ENCODE measurements at places on chromosomes 12 and 14. TPM values are rescaled to one million over a fixed set of nuclear protein-coding genes. Genes with fewer than 3 reads are reported as not detected.

Gene TMEM63C
- total RNA-seq: not detected

DNA sequence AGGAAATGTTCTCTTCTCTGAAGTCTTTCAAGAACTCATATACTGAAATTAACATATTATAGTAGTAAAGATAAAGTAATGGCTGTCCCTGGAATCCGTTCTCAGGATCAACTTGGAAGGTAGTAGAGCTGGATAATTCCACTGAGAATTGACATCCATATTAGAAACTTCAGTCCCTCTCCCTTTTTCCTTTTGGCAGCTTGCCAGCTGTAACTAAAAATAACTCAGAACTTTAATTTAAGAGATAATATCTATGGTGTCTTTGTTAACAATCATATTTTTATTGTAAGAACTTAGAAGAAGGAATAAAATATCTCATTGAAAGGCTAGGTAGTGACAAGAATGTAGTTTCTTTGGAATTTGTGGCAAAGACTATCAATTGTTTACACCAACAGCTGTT lies 61.4 kb upstream of the PLEKHA5 start:
- H3K4me1 ChIP-seq: no peaks in the 10 kb centered on the region
- no peak overlapping the region for H3K4me3 ChIP-seq
- no peaks in the 10 kb centered on the region for H3K27me3 ChIP-seq

Gene VASH1
- total RNA-seq: 246 TPM

- peaks cover 14% of the 10 kb centered on the region for H3K4me1 ChIP-seq
- no peaks in the 10 kb centered on the region for H3K36me3 ChIP-seq
- DNase-seq: no peak
- H3K27ac ChIP-seq: no peak overlapping the region
These were observed 57.0 kb upstream of the PNMA1 start for GRCh38 chr14:73770977-73771847.

GRCh38 chr12:53626702-53627169 lies 554 bp upstream of the ATF7 start:
- no peak for DNase-seq
- H3K27ac ChIP-seq: no peak overlapping the region
- no peaks in the 10 kb centered on the region for H3K36me3 ChIP-seq
- peaks cover 29% of the 10 kb centered on the region for H3K4me1 ChIP-seq
- H3K4me3 ChIP-seq: peak overlapping the region; percentile 61

DNA sequence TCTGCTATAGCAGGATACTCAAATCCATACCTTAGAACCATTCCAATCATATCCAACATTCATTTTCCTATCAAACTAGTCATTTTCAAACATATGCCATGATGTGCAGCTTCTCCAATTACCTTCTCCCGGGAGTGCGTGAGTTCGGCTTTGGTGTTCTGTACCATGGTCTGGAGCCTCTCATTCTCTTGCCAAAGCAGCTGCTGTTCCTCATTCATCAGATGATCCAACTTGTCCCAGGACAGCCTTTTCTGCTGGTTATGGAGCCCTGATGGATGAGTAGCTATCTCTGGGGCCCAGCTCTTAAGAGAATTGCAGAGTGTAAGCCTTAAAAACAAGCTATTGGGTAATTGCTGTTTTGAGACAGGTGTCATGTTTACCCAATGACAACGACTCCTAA lies 71.1 kb upstream of the SAV1 start:
- peaks cover 15% of the 10 kb centered on the region for H3K36me3 ChIP-seq
- H3K27me3 ChIP-seq: no peaks in the 10 kb centered on the region
- peaks cover 22% of the 10 kb centered on the region for H3K4me1 ChIP-seq
- no peak overlapping the region for H3K27ac ChIP-seq

DNA sequence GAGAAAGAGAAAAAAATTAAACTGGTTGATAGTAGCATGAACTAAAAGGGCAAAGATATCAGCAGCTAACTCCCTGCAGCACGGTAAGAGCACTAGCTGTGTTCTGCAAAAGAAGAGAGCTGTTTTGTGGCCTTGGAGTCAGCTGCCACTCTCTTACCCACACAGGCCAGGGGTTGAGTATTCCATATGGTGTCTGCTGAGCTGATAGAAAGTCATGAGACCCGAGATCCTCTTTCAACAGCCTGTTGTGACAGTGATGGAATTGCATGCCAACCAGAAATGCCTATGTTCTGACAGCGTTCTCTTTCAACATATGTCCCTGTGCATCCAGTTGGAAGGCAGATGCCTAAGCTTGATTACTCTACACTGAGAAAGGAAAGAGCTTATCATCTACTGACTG lies 39.9 kb downstream of the TMTC1 start:
- H3K27ac ChIP-seq: no peak overlapping the region
- H3K4me1 ChIP-seq: peaks cover 19% of the 10 kb centered on the region
- DNase-seq: peak; percentile 39
- H3K27me3 ChIP-seq: no peaks in the 10 kb centered on the region
- no peak overlapping the region for H3K4me3 ChIP-seq

Gene SERPINA12
- not detected for total RNA-seq

DNA sequence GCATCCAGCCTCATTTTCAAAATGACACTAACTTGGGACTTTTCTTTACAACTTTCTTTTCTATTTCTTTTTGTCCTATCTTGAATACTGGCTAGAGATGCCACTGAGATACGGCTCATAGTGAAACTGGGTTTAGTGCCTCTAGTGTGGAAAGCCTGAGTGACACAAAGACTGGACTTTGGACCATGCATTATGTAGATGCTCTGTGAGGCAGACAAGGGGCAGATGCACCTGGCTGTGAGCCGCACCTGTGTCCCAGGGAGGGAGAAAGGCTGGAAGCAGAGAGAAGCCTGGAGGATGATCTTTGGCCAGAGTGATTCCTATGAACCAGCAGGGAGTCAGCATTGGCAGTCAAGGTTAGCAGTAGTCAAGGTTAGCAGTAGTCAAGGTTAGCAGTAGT lies 852.3 kb upstream of the TMEM132C start:
- H3K36me3 ChIP-seq: no peaks in the 10 kb centered on the region
- H3K4me1 ChIP-seq: no peaks in the 10 kb centered on the region
- no peak overlapping the region for H3K27ac ChIP-seq
- no peak overlapping the region for H3K4me3 ChIP-seq
- no peak for DNase-seq

Gene TMPRSS12
- not detected for total RNA-seq

DNA sequence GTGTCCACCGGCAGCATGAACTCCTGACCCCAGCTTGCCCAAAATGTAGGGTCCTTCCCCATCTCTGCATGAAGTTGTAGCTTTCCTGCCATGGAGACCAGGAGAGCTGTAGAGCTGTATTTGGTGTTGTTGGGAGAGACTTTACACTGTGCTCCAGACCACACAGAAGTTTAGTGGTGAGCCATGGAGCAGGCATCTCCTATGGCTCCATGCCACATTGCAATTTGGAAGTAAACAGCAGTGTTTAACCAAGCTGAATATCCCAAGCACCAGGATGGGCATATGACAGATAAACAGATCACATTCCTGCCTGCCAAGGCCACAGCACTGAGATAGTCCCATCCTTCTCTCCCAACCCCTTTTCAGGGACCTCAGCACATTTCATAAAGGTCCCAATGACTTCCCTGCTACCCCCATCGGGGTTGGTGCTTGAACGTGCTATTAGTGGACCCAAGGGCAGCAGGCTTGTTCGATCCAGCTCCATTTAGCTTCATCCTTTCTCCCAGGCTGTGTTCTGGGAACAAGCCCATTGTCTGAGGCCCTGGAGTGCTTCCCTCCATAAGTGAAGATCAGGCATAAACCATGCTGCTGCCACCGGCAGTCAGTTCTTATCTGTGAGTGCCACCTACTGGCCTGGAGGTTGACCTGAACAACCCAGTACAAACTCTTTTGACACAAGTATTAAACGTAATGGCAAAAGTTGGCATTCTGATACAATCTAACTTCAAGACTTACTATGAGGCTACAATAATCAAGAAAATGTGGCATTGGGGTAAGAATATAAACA lies 172.3 kb upstream of the ATXN7L3B start:
- H3K27ac ChIP-seq: no peak overlapping the region
- H3K27me3 ChIP-seq: no peaks in the 10 kb centered on the region
- H3K36me3 ChIP-seq: no peaks in the 10 kb centered on the region

Gene CNTN1
- 0.07 TPM for total RNA-seq

GRCh38 chr14:89881839-89882238 lies 72.7 kb downstream of the EFCAB11 start:
- H3K4me3 ChIP-seq: no peak overlapping the region
- DNase-seq: no peak
- H3K27ac ChIP-seq: no peak overlapping the region
- no peaks in the 10 kb centered on the region for H3K27me3 ChIP-seq

Gene OR4K14
- total RNA-seq: not detected

GRCh38 chr14:24744641-24745040 lies 110.7 kb upstream of the GZMB start:
- no peaks in the 10 kb centered on the region for H3K27me3 ChIP-seq
- H3K4me1 ChIP-seq: no peaks in the 10 kb centered on the region
- no peaks in the 10 kb centered on the region for H3K36me3 ChIP-seq
- no peak overlapping the region for H3K27ac ChIP-seq
- H3K4me3 ChIP-seq: no peak overlapping the region
- DNase-seq: no peak

- DNase-seq: no peak
- H3K27ac ChIP-seq: no peak overlapping the region
- H3K4me1 ChIP-seq: no peaks in the 10 kb centered on the region
- no peaks in the 10 kb centered on the region for H3K36me3 ChIP-seq
These were observed 86.5 kb downstream of the FLRT2 start for GRCh38 chr14:85616386-85616885.

- no peaks in the 10 kb centered on the region for H3K4me1 ChIP-seq
- H3K4me3 ChIP-seq: no peak overlapping the region
- H3K36me3 ChIP-seq: no peaks in the 10 kb centered on the region
- no peak for DNase-seq
- no peak overlapping the region for H3K27ac ChIP-seq
These were observed 8.6 kb upstream of the G2E3 start for GRCh38 chr14:30550335-30550734.

Gene NOXRED1
- total RNA-seq: 0.33 TPM

GRCh38 chr14:59753512-59753911 lies 117.1 kb downstream of the RTN1 start:
- no peaks in the 10 kb centered on the region for H3K36me3 ChIP-seq
- DNase-seq: no peak
- no peaks in the 10 kb centered on the region for H3K4me1 ChIP-seq
- H3K27ac ChIP-seq: no peak overlapping the region

- no peaks in the 10 kb centered on the region for H3K36me3 ChIP-seq
- no peak overlapping the region for H3K27ac ChIP-seq
- no peak overlapping the region for H3K4me3 ChIP-seq
- no peaks in the 10 kb centered on the region for H3K27me3 ChIP-seq
- no peak for DNase-seq
- no peaks in the 10 kb centered on the region for H3K4me1 ChIP-seq
These were observed 805.4 kb downstream of the VRK1 start for GRCh38 chr14:97602438-97603117.

- H3K4me3 ChIP-seq: no peak overlapping the region
- H3K36me3 ChIP-seq: no peaks in the 10 kb centered on the region
- DNase-seq: no peak
- no peak overlapping the region for H3K27ac ChIP-seq
- H3K27me3 ChIP-seq: peaks cover 3% of the 10 kb centered on the region
- no peaks in the 10 kb centered on the region for H3K4me1 ChIP-seq
These were observed 58.5 kb upstream of the DHRS4 start for GRCh38 chr14:23895053-23895419.

DNA sequence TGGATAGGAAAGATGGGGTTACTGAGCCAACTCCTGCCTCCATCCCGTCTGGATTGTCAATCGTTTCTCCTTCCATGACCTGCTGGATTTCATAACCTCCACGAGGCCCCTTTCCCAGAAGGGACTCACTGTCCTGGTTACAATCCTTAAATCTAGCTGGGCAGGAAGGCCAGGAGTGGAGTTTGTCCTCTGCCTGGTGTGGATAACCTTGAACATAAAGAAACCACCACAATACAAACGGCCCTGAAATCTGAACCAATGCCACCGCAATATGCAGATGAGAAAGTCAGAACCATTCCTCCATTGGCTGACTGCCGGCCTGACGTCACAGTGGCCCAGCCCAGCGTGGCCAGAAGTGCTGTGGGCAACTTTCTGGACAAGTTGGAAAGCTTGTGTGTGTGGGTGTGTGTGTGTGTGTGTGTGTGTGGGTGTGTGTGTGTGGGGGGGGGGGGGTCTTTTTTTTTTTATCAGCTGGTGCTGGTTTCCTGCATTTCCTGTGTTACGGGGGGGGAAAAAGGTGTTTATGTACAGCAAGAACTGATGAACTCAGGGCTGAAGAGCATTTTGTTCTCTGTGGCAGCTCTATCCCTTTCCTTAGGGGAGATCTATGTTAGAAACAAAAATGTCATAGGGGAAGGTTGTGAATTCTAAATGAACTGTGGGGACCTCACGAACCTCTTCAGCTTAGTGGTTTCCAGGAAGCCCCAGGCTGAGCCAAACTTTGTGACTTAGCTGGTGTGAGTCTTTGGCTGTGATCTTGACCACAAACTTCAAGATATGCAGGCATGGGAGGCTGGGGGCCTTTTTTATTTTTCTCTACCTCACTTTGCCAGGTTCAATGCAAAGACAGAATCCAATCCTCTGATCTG lies 81.6 kb upstream of the MED13L start:
- H3K36me3 ChIP-seq: no peaks in the 10 kb centered on the region
- peaks cover 18% of the 10 kb centered on the region for H3K4me1 ChIP-seq
- peak; percentile 99 for DNase-seq
- H3K4me3 ChIP-seq: no peak overlapping the region

Gene C1QL4
- not detected for total RNA-seq

Gene RD3L
- not detected for total RNA-seq

DNA sequence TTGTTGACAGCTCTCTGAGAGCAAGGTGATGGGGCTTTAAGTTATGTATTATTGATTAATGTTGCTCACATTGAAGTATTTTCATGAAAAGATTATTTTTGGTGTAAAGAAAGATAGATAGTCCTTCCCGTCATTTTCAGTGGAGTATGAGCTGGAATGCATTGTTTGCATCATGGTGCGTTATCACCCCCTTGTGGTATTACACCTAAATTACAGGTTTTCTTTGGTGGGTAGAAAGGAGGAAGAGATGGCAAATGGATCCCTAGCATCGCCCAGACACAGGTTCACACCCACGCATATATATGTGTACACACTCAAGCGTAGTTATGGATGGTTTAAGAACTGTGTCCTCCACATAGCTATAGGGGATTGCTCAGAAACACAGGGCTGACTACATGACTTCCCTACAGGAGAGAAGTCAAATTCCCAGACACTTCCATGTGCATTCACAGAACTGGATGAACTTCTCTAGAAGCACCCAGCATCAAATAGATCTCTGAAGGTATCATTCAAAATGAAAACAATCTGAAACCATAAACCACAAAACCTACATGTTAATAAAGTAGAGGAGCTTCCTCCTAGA lies 14.4 kb upstream of the SERPINA10 start:
- DNase-seq: no peak
- H3K4me3 ChIP-seq: no peak overlapping the region
- no peak overlapping the region for H3K27ac ChIP-seq

- no peaks in the 10 kb centered on the region for H3K36me3 ChIP-seq
- H3K4me1 ChIP-seq: no peaks in the 10 kb centered on the region
- no peak overlapping the region for H3K27ac ChIP-seq
These were observed 98.0 kb downstream of the MYRFL start for GRCh38 chr12:69922999-69923398.

DNA sequence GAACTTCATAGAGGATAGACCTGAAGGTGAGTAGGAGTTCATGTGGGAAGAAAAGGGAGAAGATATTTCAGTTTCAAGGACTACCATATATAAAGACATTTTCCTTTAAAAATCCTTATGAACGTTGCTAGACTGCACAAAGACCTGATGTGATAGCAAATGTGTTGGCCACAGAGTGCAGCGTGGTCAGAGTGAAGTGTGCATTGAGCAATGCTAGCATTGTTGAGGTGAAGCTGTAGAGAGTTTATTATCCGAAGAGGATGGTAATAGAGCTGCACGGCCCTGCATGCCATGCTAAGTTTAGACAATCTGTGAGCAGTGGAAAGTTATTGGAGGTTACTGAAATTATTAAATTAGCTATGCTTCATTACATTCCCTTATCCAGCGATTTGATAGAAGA lies 413.0 kb downstream of the CCDC91 start:
- DNase-seq: no peak
- H3K4me1 ChIP-seq: no peaks in the 10 kb centered on the region
- H3K4me3 ChIP-seq: no peak overlapping the region

Measured in endothelial cell of umbilical vein (primary cell).